ENCODE measurements at places on chromosomes 2 and 18.

DNA sequence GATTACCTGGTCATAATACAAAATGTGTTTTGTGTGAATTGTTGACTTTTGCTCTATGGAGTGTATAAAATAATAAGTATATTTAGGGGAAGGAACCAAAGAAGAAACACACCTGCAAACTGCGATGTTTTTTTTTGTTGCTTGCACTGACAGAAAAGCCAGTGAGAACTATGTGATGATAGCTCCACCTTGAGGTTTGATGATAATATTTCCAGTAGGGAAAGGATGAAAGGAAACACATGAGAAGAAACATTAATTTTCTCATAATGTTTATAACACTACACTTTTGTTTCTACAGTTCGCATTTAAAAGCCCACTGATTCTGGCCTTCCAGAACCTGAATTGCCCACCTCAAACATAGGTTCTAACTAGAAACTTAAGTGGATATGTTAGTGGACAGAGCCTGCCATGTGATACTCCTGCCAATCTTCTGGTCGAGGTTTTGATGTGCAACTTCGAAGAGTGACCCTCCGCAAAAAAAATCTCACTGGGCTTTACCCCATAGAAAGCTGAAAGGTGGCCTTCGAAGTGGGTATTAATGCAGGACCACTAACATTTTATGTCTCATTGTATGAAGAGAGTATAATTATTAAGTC lies 476.4 kb upstream of the SPHKAP start:
- DNase-seq: no peak

- DNase-seq: no peak
Observed at GRCh38 chr18:62928326-62928725, 213.0 kb downstream of the PHLPP1 start.

DNA sequence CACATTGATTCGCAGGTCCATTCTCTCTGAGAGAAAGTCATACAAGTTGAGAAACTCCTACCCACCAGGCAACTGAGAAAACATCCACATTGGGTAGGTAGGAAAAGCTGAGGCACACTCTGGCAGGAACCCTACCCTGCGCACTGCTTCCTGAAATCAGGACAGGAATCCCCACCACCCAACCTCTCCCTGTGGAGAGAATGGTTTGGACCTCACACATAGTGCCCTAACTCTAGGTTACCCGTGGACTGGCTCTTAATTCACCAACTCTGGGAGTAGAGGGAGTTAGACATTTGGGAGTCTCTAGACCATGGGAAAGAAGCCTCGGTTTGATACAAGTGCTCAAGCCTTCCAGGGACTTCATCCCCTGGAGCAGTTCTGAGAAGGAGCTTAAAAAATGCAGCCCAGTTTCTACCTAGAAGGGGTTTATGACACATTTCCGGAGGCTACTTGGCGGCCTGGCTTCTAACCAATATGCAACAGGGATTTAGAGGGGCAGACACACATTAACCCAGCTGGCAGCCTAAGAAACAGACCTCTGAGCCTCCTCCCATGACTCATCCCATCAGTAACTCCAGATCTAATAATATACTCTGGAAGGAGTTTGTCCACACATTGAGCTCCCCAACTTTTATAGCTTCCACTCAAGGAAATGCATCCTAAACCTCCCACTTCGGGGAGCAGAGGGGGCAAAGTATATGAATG lies 136.7 kb downstream of the EML6 start:
- DNase-seq: no peak

- no peak for DNase-seq
Observed at GRCh38 chr2:7619203-7619970, 702.2 kb downstream of the RNF144A start.

DNA sequence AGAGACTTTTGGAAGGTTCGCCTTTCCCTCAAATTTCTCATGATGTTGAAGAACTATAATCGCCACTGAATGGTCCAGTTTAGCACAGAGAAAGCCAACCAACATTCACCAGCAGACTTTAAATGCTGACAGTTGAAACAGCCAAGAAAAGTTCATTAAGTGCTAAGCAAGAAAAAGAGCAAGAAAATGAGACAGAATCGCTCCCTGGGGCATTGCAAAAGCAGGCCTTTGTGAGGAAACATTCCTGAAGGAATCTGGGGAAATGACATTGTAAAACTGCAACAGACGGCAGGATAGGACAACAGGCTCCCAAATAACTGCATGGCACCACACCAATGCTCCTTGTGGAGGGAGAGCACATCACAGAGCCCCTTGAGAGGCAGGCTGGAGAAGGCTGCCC lies 269.3 kb upstream of the ID2 start:
- no peak for DNase-seq
